ENCODE measurements at places on chromosomes 1 and 21. TPM values are rescaled to one million over a fixed set of nuclear protein-coding genes. Genes with fewer than 3 reads are reported as not detected.

DNA sequence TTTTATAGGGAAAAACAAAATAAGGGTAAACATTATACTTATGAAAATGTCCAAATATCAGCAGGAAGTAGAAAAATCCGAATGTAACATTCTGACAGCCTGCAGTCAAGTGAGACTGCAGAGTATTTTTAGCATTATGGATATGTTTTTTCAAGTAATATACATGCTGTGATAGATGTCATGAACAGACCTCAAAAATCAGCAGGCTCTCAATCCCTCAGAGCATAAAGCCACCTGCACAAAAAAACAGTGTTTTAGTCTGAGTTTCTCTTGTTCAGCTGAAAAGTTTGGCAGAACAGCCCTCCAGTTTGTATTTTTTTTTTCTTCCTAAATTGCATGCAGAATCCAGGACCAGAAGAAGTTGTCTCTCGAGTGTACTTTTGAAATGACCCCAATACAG, 219.1 kb upstream of the FMN2 start:
- no peak overlapping the region for H3K27ac ChIP-seq
- no peaks in the 10 kb centered on the region for H3K4me1 ChIP-seq
- no peak overlapping the region for H3K4me3 ChIP-seq
- no peak for DNase-seq
- no peaks in the 10 kb centered on the region for H3K27me3 ChIP-seq

Gene BCAR3
- total RNA-seq: 36.3 TPM

Gene CYP4A11
- not detected for total RNA-seq

Gene TNFRSF1B
- total RNA-seq: 27.4 TPM

DNA sequence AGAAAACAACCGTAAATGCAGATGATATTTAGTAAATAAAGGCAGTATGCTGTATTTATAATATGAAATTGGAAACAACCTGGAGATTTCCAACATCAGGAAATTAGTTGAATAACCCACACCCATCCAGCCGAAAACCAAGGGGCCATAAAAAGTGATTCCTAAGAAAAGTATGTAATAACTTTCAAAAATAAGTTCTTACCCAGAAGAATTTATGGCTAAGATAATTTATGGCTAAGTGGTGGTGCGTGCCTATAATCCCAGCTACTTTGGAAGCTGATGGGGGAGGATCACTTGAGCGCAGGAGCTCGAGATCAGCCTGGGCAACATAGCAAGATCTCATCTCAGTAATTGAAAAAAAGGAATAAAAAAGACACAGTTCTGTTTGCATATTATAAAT, 43.2 kb downstream of the TMCO4 start:
- no peak overlapping the region for H3K27ac ChIP-seq
- H3K36me3 ChIP-seq: no peaks in the 10 kb centered on the region
- no peaks in the 10 kb centered on the region for H3K4me1 ChIP-seq
- no peaks in the 10 kb centered on the region for H3K27me3 ChIP-seq
- H3K4me3 ChIP-seq: no peak overlapping the region

Gene EPS8L3
- not detected for total RNA-seq

Gene GUCA2A
- not detected for total RNA-seq

GRCh38 chr1:115400891-115401290, 62.8 kb upstream of the NGF start:
- no peak overlapping the region for H3K27ac ChIP-seq
- H3K36me3 ChIP-seq: no peaks in the 10 kb centered on the region
- no peaks in the 10 kb centered on the region for H3K4me1 ChIP-seq

GRCh38 chr21:43369596-43370090, 57.3 kb downstream of the SIK1 start:
- H3K27me3 ChIP-seq: no peaks in the 10 kb centered on the region
- H3K4me3 ChIP-seq: no peak overlapping the region
- no peaks in the 10 kb centered on the region for H3K4me1 ChIP-seq
- no peak for DNase-seq

GRCh38 chr1:206700445-206701036, 15.8 kb downstream of the MAPKAPK2 start:
- no peaks in the 10 kb centered on the region for H3K36me3 ChIP-seq
- no peaks in the 10 kb centered on the region for H3K27me3 ChIP-seq
- no peak overlapping the region for H3K4me3 ChIP-seq
- DNase-seq: no peak

Gene RHD
- not detected for total RNA-seq

GRCh38 chr1:73886716-73887115, 311.3 kb downstream of the LRRIQ3 start:
- H3K27ac ChIP-seq: no peak overlapping the region
- H3K4me3 ChIP-seq: no peak overlapping the region
- no peak for DNase-seq
- H3K36me3 ChIP-seq: no peaks in the 10 kb centered on the region
- H3K4me1 ChIP-seq: no peaks in the 10 kb centered on the region

GRCh38 chr1:64553285-64553684, 83.4 kb downstream of the CACHD1 start:
- no peaks in the 10 kb centered on the region for H3K4me1 ChIP-seq
- H3K27ac ChIP-seq: no peak overlapping the region
- H3K36me3 ChIP-seq: no peaks in the 10 kb centered on the region
- H3K27me3 ChIP-seq: no peaks in the 10 kb centered on the region
- no peak overlapping the region for H3K4me3 ChIP-seq

DNA sequence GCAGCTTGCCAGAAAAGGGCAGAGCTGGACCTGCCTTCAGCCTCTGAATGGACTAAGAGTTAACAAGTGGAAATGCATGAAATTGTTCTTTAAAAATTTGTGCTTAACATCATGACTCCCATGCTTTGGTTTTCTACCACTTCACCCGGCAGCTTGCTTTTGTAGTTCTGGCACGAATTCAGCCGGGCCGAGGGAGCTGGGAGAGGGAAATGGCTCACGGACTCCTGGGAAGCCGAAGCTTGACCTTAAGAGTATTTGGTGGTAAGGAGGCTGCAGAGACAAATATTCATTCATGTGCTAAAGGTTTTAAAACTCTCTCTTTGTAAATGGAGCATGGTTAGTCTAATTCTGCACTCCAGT, 17.2 kb upstream of the GFI1 start:
- no peaks in the 10 kb centered on the region for H3K27me3 ChIP-seq
- H3K4me1 ChIP-seq: no peaks in the 10 kb centered on the region
- no peak overlapping the region for H3K4me3 ChIP-seq
- H3K27ac ChIP-seq: no peak overlapping the region
- H3K36me3 ChIP-seq: peaks cover 6% of the 10 kb centered on the region

DNA sequence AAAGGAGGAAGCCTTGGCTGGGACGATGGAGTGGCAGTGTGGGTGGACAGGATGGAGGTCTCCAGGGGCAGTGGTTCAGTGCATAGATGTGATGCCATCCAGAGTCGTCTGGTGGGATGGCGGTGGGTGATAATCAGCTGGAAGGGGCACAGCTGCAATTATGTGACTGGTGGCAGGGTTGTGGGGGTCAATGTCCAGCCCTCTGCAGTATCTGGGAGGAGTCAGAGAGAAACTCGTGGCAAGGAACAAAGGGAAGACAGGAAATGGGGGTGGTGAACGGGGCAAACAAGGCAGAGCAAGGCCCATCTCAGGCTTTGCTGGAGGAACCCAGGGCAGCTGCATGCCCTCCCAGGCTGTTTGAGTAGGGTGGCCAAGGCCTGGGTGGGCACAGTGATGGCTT, 118.3 kb upstream of the USP24 start:
- H3K36me3 ChIP-seq: no peaks in the 10 kb centered on the region
- no peak overlapping the region for H3K27ac ChIP-seq
- H3K4me1 ChIP-seq: no peaks in the 10 kb centered on the region
- no peaks in the 10 kb centered on the region for H3K27me3 ChIP-seq

Measured in tibial nerve (tissue), 4 donors.